ENCODE measurements at places on chromosomes 7 and 10.

GRCh38 chr10:111082102-111082975 is 5.5 kb downstream of the ADRA2A start:
- no peak for DNase-seq

- DNase-seq, result no peak
Observed at GRCh38 chr7:116726713-116727431, 54.9 kb downstream of the MET start.

DNA sequence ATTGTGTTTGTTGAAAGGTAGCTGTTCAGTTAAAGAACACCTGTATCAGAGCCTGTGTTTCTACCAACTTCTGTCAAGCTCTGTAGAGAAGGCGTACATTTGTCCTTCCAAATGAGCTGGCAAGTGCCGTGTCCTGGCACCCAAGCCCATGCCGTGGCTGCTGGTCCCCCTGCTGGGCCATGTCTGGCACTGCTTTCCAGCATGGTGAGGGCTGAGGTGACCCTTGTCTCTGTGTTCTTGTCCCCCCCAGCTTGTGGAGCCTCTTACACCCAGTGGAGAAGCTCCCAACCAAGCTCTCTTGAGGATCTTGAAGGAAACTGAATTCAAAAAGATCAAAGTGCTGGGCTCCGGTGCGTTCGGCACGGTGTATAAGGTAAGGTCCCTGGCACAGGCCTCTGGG is 154.9 kb downstream of the EGFR start:
- DNase-seq, result no peak

DNA sequence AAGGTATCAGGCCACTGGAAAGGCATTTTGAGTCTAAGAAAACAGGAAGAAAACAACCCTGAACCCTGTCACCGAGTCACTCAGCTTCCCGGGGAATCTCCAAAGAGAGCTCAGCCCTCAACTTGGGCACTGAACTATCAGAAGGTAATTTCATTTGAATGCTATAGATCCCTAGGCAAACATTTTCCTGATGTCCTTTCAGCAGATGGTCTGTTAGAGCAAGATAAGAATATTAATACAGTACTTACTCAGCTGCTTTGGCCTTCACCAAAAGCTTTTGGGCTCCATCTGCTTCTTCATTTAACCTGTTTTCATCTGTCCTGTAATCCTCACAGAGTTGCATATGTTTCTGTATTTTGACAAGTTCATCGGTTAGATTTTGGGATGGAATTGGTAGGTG is 34.2 kb upstream of the LAMB1 start:
- DNase-seq, result no peak

- DNase-seq, result no peak
Observed at GRCh38 chr7:69739931-69740431, 141.7 kb downstream of the AUTS2 start.

DNA sequence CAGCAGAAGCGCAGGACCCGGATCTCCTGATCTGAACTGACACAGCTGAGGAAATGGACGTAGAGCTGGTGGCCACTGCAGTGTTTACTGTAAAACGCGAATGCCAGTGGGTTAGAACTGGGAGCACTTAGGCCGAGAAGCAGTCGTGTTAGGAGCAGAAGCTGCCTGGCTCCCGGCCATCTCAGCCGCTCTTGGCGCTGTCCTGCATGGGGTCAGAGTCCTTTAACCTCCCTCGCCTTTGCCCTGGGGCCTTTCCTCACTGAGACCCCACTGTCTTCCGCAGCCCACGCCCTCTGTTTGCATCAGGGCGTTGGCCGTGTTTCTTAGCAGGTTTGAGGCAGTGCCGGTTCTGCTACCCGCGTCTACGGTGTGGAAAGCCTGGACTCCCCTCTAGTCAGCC is 24.6 kb downstream of the DYNC2I1 start:
- no peak for DNase-seq

GRCh38 chr10:42885491-42886270 is 103.1 kb downstream of the BMS1 start:
- DNase-seq, result no peak

DNA sequence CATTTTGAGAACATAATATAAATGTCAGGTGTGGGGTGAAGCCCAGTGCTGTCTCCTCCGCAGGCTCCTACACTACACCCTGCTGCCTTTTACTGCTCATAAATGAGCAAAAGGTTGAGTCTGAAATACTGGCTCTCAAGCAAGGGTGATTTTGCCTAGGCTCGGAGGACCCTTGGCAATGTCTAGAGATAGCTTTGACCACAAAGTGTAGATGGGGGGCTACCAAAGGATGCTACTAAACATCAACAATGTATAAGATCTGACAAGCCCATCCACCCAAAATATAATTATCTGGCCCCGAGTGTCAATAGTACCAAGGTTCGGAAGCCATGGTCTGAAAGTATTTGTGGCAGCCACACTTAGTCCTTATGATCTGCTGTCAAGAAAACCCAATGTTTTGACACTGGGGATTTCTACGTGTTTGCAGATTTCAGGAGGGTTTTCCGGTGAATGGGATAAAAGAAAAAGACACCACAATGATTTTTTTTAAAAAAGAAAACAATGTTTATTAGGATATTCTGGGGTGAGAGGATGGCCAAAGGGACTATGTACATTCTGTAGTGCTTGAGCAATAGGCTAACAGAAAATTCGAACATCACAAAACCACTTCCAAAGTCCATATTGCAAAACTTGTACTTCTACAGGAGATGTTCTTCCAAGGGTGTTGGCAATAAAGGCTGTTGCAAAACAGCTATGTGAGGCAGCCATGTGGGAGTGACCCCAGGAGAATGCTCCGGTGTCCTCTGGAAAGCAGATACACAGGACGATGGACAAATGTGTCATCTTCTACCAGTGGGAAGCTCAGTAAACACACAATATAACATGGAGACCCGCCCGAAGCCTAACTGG is 216.3 kb downstream of the GFRA1 start:
- DNase-seq, result no peak

DNA sequence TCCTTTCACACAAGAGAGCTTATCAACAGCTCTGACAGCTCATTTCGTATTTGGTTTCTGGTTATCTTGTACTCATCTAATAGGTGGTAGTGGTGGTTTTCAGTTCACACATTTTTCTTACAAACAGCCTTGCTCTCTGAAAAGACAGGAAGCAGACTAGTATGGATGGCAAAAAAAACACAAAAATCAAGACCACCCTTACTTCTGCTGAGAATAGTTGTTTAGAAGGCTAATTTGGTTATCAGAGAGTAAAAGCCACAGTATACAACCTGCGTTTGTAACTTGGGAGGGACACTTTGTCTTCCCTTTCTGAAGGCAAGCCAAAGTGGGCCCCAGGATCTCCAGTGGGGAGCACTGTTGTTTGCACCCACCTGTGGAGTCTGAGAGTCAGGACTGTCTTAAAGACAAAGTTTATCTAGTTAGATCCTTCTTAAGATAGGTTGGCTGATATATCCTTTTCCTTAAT is 68.0 kb downstream of the PIP4K2A start:
- DNase-seq, result no peak

GRCh38 chr7:104553074-104553473 is 224.7 kb downstream of the LHFPL3 start:
- DNase-seq, result no peak

DNA sequence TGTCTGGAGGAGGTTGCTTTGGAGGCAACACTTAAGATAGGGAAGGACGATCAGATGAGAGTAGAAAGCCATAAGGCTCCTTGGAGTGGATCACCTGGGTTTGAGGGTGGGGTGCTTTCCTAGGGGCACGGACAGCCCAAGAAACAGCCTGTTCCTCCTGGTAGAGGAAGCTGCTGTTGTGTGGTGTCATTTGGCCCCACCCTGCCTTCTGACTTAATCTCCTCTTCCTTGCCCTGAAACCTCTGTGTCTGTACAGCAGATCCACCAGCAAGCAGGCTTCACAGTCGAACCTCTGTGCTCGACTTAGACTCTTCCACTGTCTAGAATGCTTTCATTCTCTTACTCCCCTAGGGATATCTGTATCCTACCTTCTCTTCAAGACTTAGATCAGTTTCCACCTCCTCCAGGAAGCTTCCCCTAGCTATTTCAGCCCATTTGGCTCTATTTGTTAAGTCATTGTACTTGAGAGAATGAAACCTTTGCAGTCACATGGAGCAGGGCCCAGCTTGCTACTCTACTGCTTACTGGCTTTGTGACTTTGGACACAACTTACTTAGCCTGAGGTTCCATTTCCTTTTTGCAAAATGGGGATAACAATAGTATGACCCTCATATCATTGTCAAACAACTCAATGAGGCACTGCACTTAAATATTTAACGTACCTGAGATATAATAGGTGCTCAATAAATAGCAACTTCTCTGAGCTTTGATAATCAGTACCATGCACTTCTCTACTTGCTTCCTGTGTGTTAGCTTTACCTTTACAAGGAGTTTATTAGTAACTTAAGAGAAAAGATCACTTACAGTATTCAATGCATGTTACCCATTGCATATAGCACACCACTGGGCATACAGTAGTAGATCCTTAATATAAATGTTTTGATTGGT is 5.0 kb downstream of the MXI1 start:
- DNase-seq, result no peak

- DNase-seq, result no peak
Observed at GRCh38 chr7:107526672-107527071, 37.0 kb downstream of the COG5 start.

GRCh38 chr10:112969542-112969941 is 19.5 kb downstream of the TCF7L2 start:
- DNase-seq, result no peak

- DNase-seq, result no peak
Observed at GRCh38 chr7:29253225-29253624, 58.6 kb downstream of the CHN2 start.

DNA sequence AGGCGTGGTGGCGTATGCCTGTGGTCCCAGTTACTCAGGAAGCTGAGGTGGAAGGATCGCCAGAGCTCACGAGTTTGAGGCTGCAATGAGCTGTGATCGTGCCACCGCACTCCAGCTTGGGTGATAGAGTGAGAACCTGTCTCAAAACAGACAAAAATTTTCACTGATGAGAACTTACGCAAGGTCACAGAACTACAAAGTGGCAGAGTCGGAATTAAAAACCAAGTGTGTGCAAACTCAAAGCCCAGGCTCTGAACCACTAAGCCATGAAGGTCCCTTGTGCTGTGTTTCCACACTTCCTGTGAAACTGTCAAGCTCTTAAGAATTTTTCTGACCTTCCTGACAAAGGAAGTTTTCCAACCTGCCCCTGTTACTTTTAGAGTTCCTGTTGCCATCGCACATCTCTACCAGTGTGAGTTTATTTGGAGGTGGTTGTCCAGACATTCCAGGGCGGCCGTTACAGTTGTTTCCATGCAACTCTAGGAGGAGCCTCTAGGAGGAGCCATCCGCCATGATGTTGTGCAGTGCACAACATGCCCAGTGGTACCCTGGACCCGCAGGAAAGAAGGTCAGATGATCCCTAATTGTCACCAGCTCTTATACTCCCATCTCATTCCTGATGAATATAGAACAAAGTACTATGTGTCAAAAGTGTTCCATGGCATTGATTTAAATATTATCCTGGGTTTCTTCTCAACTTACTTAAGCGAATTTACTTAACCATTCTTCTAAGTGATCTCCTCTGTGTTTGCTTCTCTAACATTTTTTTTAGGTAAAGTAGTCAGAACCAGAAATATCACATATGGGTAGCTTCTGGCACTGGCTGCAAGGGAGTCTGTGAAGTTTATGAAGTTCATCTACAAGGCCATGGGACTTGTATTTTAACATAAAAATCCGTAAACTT is 49.0 kb upstream of the LYZL1 start:
- DNase-seq, result no peak

DNA sequence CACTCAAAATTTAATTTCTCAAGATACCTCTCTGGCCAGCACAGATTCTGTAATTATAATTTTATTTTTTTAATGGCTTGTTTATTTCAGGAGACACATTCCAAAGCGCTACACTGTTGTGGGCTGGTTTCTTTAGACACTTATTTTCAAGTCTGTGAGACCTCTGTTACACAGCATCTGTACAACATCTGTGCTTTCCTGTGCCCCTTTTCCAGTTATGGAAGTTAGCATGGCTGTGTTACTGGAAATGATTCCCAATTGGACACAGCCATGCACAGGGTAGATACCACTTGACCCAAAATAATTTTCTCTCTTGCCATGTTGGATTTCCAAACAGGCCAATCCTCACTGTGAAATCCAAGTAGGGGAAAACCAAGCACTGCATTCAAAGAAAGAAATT is 172.3 kb upstream of the ADCY1 start:
- DNase-seq, result no peak

GRCh38 chr10:132916956-132917666 is 25.3 kb downstream of the CFAP46 start:
- no peak for DNase-seq

- DNase-seq, result peak; percentile 56
Observed at GRCh38 chr10:73887294-73888039, 13.1 kb upstream of the CAMK2G start.

DNA sequence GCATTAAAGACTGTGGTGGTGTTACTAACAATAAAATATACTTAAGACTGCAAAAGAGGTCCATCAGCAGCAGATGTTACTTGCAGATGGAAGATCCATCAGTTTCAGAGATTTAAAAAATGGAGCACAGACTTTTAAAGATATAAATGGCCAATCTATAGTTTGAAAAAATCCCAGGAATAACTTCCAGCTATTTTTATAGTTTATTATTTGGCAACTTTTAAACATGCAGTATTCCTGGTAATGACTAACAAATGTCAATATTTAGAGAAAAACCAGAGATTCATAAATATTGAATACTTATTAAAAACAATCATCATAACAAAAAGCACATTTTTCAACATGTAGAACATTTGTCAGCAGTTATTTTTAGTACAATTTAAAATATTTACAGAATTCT is 30.7 kb downstream of the RTKN2 start:
- no peak for DNase-seq

DNA sequence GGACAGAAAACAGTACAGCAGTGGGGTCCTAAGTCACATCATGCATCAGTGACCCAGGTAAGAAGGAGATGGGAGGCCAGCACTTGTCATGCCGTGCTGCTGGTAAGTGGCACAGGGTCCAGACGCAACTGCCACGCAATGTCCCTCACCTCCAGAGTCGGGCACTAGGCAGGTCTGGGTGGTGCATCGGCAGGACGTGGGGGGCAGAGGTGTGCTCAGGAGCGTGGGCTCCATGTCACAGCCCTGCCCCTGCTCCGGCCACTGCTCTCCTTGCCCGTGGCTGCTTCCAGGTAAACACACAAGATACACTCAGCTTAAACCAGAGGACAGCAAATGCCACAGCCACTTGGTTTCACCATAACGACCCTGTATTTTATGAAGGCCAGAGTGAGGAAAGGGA is 47.3 kb downstream of the COBL start:
- DNase-seq, result no peak

DNA sequence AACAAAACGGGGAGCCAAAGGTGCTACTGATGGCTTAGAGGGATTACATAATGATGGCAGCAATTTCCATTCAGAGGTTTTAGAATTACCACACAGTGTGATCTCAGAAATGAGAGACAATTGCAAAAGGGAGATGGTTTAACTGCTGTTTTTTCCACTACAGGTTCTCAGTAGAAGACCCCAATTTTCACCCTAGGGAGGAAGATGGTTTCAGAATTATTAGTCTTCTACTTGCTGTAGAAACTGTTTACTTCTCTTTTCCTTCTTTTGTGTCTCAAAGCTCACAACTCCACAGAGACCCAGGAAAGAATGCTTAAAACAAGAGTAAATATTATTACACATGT is 226.5 kb downstream of the INHBA start:
- DNase-seq, result no peak

GRCh38 chr10:63464402-63465292 is 1.1 kb downstream of the JMJD1C start:
- DNase-seq, result no peak

Data from GOT3 (cell line).